ENCODE measurements at places on chromosomes 12 and 14.

DNA sequence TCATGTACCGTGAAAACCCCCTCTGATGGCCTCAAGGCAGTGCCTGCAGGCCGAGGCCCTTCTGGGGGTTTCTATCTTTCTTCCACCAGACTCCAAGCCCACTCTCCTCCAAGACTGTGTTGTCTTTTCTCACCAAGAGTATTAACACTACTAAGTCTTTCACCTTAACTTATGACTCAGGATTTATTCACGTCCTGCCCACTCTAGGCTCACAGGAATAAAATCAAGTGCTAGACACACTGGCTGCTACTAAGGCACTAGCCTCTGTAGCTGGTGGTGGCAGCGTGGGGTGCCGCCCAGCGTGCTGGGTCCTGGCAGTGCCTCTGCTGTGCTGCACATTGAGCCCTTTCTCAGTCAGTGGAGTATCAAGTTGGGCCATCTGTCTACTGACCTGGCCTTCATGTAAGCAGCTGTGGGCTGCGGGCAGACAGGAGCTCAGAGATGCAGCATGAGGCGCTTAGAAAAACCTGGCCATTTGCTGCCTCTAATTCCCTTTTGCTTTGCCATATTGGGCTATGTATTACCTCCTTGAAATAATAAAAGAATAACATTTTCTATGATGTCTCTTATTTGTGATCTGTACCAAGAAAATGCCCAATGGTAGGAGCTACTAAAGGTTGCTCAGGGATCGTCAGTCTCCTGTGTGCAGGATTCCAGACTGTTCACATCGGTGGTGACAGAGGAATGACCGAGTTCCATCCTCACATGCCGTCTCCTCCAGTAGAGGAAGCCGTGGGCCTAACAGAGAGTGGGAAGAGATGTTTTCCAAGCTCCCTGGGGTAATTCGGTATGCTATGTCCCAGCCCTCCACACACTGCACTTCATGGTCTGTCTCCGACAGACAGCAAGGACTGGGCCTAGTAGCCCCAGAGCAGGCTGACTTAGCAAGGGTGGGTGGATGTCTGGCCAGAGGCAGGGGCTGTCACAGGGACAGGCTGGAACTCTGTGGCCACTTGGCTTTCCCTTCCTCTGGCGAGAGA is 39.9 kb downstream of the MAX start:
- DNase-seq = no peak

GRCh38 chr14:61418746-61419145 is 97.4 kb downstream of the PRKCH start:
- DNase-seq = no peak

GRCh38 chr14:60329274-60329673 is 80.3 kb downstream of the PPM1A start:
- no peak for DNase-seq

GRCh38 chr12:65720136-65721130 is 103.8 kb upstream of the HMGA2 start:
- no peak for DNase-seq
